ENCODE measurements at places on chromosomes 6 and 20.

GRCh38 chr20:3775457-3776108, 5.7 kb downstream of the SPEF1 start:
- DNase-seq, result no peak

DNA sequence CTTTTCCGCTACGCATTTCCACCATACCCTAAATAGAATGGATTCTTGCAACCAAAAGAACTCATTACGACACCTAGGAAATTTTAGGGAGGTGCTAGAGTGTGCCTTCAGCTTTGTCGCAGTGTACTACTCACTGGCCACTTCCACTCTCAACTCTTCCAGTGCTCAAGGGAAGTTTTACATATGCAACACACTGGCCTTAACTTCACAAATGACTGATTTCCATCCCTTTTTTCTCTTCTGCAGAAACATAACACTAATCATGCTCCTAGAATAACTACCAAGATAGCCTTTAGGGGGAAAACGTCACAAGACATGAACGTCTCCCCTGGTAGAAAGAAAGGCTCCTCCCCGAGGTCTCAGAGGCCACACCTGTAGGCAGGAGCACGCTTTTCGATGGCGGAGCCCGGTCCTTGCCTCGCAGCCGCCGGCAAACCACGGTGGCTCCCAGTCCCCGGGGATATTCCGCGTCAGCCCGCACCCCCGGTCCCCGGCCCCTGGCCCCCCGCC, 584 bp downstream of the LYRM4 start:
- DNase-seq, result peak; percentile 22

DNA sequence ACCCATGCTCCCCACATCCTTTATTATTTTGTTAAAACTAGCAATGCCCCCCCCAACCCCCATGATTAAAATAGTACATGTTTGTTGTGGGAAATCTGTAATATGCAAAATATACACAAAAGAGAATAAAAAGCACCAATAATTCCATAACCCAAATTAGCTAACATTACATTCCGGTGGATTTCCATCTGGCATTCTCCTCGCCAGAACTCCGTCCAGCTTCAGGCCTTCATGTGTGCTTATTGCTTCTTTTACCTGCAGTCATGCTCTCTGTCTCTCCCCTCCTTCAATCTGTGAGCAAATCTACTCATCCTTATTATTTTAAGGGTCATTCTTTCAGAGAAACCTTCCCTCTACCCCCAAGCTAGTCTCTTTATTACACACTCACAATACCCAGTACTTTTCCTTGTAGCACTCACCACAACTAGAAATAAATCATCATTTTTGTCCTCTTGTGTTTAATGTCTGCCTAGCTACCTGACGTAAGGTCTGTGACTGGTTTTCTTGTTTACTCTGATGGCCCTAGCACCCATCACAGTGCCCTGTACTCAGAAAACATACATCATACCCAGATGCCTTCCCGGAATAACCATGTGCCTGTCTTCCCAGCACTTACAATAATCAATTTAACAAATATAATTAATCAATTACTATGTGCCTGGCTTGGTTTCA, 25.6 kb upstream of the IER3 start:
- no peak for DNase-seq

DNA sequence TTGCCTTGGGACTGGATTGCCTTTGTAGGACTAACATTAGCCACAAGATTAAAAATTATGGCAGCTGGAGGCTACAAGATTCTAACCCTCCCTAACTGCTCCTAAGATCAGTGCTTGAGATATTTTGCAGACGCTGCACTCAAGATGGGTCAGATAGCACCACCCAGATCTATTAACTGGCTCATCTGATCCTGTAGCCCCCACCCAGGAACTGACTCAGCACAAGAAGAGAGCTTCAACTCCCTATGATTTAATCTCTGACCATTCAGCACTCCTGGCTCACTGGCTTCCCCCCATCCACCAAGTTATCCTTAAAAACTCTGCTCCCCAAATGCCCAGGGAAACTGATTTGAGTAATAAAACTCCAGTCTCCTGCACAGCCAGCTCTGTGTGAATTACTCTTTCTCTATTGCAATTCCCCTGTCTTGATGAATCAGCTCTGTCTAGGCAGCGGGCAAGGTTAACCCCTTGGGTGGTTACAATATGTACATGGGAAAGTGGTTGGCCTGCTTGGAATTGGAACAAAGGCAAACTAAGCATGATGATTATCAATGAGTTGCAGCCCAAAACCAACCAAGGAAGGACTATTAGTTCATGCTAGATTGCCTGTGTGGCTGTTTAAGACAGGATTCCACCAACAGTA, 111.3 kb downstream of the OR2B2 start:
- no peak for DNase-seq

DNA sequence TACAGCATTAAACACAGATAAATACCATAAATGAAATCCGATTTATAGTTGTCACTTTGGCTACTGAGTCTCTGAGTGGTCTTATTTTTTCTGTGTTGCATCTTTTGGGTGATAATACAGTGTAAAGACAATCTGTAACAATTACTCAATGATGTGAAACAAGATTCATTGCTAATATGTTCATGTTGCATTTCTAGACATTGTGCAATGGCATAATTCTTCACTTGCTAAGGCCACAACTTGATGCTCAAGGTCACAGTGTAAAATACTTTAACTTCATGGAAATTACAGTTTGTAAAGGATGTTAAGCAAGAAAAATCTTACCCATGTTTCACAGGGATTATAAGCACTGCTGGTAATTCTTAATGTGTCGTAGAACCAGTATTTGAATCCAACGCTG, 74.9 kb upstream of the SMLR1 start:
- DNase-seq, result no peak

DNA sequence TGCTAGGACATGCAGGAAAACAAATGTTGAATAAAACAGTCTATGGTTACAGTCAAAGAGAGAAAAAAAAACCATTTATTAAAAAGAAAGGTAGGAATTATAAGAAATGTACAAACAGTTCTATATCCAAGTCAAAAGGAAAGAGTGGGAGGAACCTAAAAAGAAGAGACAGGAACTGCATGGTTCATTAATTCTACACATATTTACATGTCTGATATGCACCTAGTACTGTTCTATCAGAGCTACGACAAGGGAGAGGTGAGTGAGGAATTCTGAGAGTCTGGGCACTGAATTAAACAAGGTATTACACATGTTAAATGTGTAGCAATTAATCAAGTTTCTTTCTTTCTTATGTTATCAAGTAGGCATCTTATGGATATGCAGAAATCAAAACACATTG, 41.9 kb downstream of the SYCP2 start:
- no peak for DNase-seq

DNA sequence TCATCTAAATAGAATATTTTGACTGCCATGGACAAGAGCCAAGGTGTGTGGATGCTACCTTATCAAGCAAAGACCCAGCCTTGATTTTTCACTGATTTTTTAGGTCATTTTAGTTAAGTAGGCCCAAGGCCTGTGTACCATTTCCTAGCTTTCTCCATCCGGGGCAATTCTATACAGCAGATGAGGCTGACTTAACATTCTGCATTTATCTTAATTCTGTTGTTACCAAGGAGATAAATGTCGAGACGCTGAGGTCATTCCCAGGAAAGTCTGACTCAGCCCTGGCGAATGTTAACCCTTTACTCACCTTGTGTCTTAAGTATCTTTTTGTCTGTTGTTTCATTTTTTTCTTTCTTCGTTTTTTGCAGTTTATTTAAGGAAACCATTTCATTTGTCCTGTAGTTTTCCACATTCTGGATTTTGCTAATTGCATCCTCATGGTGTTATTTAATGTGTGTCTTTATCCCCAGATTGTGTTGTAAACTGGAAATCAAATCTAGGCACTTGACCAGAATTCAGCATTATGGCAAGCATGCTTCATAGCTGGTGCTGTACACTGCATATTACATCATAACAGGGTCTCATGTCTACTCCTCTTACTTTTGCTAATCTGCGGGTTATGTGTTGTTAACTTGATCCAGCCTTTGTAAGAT, 277.0 kb downstream of the CDKAL1 start:
- peak; percentile 90 for DNase-seq

DNA sequence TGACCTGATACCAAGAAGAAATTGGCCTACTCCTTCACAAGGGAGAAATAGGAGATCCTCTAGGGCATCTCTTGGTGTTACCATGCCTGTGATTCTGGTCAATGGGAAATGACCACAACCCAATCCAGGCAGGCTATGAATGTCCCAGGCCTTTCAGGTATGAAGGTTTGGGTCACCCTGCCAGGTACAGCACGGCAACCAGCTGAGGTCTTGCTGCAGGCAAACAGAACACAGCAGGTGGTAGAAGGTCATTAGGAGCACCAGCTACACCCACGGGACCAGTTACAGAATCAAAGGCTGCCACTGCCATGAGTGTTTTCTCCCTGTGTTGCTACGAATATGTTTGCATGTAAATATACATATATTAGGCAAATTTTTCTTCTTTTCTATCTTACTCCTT, 202.3 kb downstream of the ERMARD start:
- DNase-seq, result no peak

- no peak for DNase-seq
Observed at GRCh38 chr6:17966451-17966850, 21.0 kb downstream of the KIF13A start.

DNA sequence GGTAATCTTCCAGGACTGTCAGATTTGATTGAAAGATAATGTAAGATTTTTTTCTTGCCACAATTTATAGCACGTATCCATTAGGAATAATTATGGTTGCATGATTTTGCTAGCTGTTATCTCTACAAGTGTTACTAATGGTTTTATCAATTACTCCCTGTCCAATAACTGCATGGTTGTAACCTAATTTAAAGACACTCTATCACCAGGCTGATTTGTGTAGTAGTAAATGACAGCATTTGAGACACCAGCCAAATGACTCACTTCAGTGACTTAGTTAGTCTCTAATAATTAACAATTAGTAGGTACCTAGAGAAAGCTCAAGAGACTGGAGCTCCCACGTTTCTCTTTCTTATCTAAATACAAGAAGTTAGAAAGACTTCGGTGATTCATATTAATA, 453.8 kb upstream of the POU3F2 start:
- DNase-seq, result no peak

GRCh38 chr6:166418691-166419143, 36.0 kb upstream of the MPC1 start:
- DNase-seq, result no peak

- DNase-seq, result no peak
Observed at GRCh38 chr6:117907601-117908245, 659 bp downstream of the SLC35F1 start.

GRCh38 chr20:55500130-55500529, 505.2 kb downstream of the CBLN4 start:
- no peak for DNase-seq

- no peak for DNase-seq
Observed at GRCh38 chr20:3222635-3223600, 13.6 kb downstream of the ITPA start.

GRCh38 chr6:71473926-71474325, 185.3 kb downstream of the OGFRL1 start:
- DNase-seq, result no peak

DNA sequence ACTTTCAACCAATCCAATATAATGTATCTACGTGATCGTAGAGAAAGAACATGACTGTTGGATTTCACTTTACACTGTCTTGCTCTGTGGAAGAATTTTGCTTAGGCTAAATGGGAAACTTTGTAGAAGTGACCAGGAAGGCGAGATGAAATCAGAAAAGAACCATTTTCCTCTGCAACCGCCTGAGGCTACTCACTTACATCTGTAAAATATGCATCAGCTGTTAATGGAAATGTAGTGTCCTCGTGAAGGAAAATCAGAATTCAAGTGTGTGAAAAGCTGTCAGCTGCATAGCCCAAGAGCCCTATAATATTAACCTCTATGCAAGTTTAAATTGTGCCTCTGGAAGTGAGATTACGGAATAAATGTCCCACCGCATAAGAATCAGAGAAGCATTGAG, 277.9 kb downstream of the C6orf118 start:
- no peak for DNase-seq

- DNase-seq, result no peak
Observed at GRCh38 chr20:56163806-56164205, 84.7 kb upstream of the MC3R start.

- no peak for DNase-seq
Observed at GRCh38 chr20:52500157-52500556, 308.6 kb upstream of the ZFP64 start.

- no peak for DNase-seq
Observed at GRCh38 chr20:5133998-5134397, 7.2 kb downstream of the CDS2 start.

DNA sequence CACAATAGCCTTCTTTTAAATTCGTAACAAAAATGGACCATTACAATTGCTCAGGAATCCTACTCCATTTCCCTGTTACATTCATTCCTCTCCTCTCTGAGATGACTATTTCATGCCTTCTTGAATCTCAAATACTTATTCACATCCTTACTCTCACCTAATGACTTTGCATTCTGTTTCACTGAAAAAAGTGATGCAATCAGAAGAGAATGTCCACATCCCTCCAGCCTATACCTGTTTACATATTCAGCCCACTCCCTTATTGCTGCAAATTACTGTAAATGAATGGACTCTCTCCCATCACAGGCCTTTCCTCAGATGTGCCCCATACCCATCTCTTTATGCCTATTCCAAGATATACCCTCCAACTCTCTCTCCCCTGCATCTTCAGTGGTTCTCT, 8.6 kb downstream of the TAAR1 start:
- no peak for DNase-seq

DNA sequence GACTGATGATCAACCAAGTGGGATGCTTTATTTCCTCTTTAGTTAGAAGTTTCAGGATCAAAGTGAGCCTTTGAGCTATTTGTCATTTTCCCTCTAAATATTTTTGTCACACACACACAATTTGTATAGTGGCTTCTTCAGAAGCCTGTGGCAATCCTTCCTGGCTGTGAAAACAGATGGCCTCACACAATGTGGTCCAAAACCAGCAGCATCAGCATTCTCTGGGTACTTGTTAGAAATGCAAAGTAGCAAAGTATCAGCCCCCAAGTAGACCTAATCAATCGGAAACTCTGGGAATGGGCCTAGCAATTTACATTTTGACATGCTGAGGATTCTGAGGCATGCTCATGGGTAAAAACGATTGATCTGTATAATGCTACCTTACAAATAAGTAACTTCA, 115.9 kb downstream of the PAX1 start:
- DNase-seq, result no peak

DNA sequence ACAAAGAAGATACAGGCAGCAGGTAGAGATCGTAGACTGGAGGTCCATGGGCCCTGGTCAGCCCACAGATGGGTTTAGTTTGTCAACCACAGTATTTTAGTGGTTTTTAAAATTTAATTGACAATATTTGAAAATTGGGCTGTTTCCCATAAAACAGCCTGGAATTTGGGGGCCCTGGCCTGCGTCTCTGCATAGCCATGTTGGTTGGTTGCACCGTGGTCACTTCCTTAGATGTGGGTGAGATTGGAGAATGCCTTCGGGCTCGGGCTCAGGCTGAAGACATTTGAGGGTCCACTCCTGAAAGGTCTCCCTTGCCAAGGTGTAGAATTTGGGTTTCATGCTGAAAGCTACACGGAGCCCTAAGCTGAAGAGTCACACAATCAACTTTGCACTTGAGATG, 7.7 kb downstream of the DUSP22 start:
- no peak for DNase-seq

DNA sequence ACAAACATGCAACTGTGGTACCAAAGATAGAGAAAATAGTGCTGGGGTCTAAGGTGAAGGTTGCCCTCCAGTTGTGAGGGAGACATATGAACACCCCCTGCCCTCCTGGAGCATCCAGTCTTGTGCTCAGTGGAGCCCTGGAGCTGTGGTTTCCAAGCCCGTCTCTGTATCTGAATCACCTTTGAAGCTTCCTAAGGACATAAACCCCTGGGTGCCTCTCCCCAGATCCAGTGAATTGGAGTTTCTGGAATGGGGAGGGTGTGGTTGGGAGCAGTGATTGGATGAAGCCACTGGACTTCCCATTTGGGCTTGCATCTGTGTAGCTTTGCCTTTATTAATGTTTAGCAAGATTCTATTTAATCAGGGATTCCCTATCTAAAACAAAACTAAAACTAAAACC, 22.4 kb upstream of the E2F3 start:
- no peak for DNase-seq
